ENCODE measurements at places on chromosomes 2 and 18.
A peak's percentile ranks its signal among the peaks of the same experiment; 100 is the strongest.

DNA sequence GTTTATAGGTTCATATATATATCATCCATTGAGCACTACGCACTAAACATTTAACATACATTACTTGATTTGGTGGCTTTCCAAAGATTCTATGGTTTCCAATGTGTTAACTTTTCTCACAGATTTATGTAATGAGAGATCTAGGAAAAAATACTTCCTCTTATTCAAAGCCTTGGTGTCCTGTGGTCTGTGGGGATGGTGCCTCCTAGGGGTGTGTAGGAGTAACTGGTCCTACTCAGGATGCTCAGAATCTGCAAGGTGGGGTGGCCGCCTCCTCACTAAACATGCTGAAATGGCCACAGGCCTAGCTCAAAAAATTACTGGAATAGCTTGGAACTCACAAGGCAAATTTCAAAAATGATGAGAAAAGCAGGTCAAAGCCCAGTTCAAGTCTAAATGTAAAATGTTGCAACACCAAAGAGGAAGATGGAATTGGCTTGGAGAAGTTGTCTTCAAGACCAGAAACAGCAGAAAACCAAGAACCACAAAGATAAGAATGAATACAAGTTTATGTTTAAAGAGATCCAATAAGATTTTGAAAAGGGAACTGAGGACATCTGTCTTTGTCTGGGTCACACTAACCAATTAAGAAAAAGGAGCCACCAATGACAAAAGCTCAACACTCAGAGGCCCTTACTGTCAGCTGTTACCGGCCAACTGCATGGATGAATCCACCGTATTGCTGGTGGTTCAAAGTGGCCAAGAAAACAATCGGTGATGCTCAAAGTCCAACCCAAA is 11.5 kb downstream of the GPR55 start:
- DNase-seq = no peak

DNA sequence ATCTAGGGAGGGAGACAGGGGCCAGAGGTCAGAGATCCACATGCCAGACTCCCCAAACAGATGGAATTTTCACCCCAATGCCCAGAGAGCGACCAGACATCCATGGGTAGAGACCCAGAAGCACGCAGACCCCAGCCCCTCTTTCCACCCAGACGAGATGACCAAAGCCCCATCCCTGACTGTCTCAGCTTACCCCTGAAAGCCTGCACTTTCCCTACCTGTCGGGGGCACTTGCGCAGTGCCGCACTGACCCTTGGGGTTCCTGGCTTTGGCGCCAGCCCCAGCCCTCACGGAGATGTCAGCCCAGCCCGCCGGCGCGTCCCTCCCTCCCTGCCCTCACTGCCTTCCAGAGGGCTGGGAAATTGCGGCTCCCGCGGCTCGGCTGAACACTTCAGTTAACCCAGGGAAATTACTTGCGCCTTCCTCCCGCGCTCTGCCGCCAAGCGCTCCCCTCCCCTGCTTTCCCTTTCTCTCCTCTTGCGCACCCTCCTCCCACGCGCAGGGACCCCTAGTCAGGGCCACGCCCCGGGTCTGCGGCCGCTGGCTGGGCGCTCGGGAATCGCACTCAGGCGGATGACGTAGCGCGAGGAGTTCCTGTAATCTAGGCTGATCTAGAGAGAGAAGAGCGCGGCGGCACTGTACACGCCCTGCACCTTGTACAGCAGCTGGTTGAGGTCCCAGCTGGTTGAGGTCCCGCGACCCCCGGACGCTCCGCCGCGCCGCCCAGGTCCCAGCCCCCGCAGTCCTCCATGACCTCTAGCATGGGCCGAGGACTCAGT is 12.0 kb downstream of the ALPG start:
- no peak for DNase-seq

- no peak for DNase-seq
These were observed 126.4 kb downstream of the TXNL1 start for GRCh38 chr18:56511996-56512395.

GRCh38 chr2:158796652-158797051 is 1.5 kb downstream of the DAPL1 start:
- DNase-seq = no peak

GRCh38 chr2:210318486-210318885 is 3.5 kb upstream of the MYL1 start:
- DNase-seq = no peak

GRCh38 chr2:29068513-29068912 is 5.8 kb downstream of the PCARE start:
- DNase-seq = no peak

DNA sequence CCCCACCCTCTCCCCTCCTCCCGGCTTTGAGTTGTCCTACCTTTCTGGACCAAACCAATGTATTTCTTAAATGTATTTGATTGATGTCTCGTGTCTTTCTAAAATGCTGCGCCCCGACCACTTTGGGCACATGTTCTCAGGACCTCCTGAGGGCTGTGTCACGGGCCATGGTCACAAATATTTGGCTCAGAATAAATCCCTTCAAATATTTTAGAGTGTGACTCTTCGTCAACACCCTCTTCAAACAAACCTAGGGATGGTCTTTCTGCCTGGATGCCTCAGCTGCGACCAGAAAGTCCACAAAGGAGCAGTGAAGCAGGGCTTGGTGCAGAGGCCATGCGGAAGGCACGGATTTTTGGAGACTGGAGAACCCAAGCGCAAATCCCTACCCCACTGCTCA is 1.1 kb upstream of the SLC35F6 start:
- no peak for DNase-seq

DNA sequence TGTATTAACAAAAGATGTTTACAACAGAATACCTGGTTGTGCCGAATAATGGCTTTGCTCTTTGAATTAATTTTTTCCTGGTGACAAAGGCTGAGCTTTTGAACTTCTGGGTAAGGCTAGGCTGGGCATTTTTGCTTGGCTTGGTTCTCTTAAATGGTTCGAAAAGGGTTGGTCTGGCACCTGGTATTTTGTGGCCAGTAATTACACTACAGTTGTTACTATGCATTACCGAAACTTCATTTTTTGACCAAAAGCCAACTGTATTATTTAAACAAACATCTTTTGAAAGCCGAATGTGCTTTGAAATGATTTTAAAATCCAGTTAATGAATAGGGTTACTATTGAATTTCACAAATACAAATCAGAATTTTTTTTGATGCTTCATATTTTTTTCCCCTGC is 19.4 kb upstream of the NFE2L2 start:
- DNase-seq = no peak

- no peak for DNase-seq
These were observed 218.3 kb downstream of the HAUS1 start for GRCh38 chr18:46322411-46322891.

DNA sequence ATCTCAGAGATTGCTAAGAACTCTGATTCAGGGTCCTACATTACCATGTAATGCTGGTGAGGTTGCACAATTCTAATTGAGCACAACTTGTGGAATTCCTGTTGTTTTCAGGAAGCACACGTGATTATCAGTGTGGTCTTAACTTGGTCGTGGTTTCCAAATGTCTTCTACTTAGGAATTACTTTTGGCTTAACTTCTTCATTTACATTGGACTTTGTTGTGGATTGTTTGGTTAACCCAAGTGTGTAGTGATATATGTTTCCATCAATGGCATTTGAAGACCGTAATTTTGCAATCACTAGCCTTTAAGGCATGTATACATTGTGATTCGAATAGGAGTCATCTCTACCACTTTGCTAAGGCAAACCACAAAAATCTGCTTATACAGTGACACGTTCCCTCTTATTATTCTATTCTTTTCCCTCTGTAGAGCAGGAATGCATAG is 373.3 kb downstream of the IRS1 start:
- DNase-seq = peak; percentile 51

GRCh38 chr2:164700390-164700789 is 79.1 kb upstream of the GRB14 start:
- DNase-seq = no peak

- no peak for DNase-seq
These were observed 108.1 kb upstream of the KCTD1 start for GRCh38 chr18:26656431-26656943.

DNA sequence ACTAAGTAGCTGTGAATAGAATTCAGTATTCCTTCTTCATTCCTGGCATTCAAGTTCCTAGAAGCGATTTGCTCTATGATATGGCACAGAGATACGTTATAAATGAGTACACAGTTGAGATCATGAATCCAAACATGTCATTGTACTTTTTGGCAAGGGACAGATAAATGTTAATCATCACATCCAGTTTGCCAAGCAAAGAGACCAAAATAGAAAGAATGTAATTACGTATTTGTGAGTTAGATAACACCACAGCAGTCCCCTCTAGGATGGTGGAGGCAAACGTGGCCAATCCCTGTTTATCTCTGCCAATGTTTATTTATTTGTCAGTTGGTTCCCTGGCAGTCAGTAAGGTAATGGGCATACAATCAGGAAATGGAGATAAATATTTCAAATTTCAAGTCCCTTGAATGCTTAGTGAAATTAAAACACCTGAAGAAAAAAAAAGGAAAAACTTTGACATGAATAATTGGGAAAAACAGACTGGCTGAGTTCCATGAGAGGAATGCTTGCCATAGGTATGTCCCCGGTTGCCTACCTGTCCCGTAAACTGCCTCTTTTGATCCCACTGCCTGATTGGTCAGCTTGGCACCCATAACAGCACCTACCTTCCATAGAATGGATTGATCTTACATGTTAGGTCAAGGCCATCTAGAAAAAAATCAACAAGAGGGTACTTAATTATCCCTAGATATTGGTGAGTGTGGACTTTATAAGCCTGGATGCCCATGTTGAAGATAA is 451.1 kb upstream of the NETO1 start:
- no peak for DNase-seq

DNA sequence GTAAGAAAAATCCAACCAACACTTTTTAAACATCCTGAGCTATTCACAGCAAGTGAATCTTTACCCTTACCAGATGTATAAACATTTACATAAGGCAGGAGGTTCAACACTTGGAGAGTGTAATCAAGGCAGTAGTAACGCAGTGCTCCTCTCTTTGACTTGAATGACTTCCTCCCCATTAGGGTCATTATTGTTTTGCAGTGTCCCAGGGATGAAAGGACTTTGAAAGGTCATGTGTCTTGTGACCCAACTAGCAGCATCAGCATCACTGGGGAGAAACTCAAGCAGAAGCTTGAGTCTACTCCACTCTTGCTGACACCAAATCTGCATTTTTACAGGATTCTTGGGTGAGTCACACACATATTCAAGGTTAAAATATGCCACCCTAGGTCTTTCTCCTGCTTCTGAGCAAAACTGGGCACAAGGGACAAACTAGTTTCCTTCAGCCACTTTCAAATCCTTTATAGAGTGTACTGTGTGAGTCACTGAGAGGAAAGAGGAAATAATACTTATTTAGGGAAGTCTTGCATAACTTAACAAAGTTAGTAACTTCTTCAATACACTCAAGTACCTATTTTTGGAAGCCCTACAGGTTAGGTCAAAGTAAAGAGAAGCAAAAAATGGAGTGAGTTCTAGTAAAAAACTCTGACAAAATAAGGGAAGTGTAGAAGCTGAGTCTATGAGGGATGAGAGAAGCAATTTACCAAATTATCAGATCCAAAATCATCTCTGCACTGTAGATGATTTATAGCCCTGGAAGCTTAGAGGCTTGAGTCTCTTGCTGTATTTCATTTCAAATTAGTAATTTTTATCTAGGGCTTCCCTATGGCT is 51.0 kb upstream of the EML4 start:
- peak; percentile 69 for DNase-seq

DNA sequence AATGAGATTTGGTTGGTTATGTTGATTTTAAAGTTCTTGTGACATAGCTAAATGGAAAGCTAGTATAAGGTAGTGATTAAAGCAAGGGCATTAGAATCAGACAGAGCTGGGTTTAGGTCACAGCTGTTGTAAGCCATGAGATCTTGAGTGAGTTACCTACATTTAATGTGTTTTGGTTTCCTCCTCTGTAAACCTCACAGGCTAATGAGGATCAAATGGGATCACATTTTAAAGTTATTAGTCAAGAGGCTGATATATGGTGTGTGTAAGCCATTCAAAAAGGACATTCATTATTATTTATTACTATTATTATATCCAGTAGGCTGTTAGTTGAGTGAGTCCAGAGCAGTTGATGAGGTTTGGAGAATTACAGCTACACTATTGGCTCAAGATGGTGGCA is 416.2 kb downstream of the IRS1 start:
- no peak for DNase-seq

- DNase-seq = no peak
These were observed 20.9 kb downstream of the LYG1 start for GRCh38 chr2:99279969-99280695.

GRCh38 chr2:48369971-48370370 is 160.0 kb upstream of the STON1 start:
- DNase-seq = no peak

GRCh38 chr2:168801961-168802858 is at the start of gene NOSTRIN:
Gene NOSTRIN (plus strand): TSS chr2:168802637. CDS start chr2:168802647, 10 bp downstream.
- peak; percentile 40 for DNase-seq

- DNase-seq = no peak
These were observed 19.5 kb upstream of the DCDC2C start for GRCh38 chr2:3683748-3684454.

GRCh38 chr18:64405161-64405560 is 256.3 kb upstream of the LINC00305 start:
- DNase-seq = no peak

- DNase-seq = no peak
These were observed 752.2 kb downstream of the DPP10 start for GRCh38 chr2:115194623-115195022.

- DNase-seq = peak; percentile 66
These were observed 56.6 kb downstream of the EPG5 start for GRCh38 chr18:45910405-45911023.

GRCh38 chr18:80247393-80247841 is at the start of gene PARD6G:
Gene PARD6G (minus strand): TSS chr18:80247514. CDS start chr18:80247348, 166 bp downstream.
- DNase-seq = peak; percentile 94

DNA sequence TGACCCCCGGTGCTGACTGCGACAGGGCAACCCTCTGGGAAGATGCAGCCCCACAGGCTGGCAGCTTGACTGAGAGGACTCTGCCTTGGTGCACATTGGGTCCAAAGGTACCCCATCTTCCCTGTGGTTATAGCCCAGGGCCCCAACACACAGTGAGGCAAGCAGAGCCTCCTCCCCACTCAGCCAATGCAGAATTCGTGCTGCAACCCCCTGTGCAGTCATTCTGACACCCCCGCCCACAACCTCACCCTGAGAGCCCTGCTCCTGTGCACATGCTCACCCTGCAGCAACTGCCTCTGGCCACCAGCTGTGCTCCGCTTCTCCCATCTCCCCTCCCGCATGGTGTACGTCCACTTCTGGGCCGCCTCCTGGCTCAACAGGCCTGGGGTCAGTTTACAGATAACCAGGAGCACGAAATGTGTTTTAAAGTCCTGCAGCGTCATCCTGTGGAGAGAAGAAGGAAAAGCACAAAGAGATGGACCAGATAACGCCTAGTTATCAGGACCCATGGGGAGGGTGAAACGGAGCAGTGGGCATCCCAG is 24.4 kb downstream of the CAPN14 start:
- DNase-seq = no peak

GRCh38 chr18:11909591-11910026 is 1.5 kb upstream of the MPPE1 start:
- peak; percentile 51 for DNase-seq

- no peak for DNase-seq
These were observed 113.8 kb downstream of the AGAP1 start for GRCh38 chr2:235607546-235608199.

Measured in AG08395 (cell line).